Stimulated activated CD4-positive, alpha-beta T cell treated with anti-CD3 and anti-CD28 coated beads, Interleukin-2, amount 100 ng/mL, for 24 hours (primary cell): ENCODE measurements at places on chromosomes 16 and 17.

GRCh38 chr16:27498031-27498825 lies 51.5 kb downstream of the GTF3C1 start:
- no peak for DNase-seq

- no peak for DNase-seq
These were observed 19.0 kb upstream of the MON1B start for GRCh38 chr16:77171745-77172635.

GRCh38 chr16:88941913-88942909 lies 34.8 kb downstream of the CBFA2T3 start:
- peak; percentile 71 for DNase-seq

DNA sequence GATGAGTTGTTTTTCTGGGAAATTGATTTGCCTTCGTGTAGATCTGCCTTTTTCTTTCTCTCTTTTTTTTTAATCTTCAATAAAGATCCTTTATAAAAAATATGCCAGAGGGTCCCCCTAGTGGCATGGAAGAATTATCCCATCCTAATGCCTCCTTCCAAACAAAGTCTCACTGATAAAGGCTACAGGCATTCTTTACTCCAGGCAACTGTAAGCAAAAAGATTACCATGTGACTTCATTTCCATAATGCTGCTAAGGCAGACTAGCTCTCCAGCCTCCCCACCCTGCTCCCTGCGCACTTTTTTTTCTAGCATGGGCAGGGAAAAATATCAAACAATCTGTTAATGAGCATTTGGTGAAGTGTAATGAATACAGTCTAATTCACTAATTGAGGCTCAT lies 220.2 kb upstream of the CDH8 start:
- no peak for DNase-seq

GRCh38 chr17:8474826-8475225 lies 39.1 kb downstream of the NDEL1 start:
- DNase-seq, result no peak

DNA sequence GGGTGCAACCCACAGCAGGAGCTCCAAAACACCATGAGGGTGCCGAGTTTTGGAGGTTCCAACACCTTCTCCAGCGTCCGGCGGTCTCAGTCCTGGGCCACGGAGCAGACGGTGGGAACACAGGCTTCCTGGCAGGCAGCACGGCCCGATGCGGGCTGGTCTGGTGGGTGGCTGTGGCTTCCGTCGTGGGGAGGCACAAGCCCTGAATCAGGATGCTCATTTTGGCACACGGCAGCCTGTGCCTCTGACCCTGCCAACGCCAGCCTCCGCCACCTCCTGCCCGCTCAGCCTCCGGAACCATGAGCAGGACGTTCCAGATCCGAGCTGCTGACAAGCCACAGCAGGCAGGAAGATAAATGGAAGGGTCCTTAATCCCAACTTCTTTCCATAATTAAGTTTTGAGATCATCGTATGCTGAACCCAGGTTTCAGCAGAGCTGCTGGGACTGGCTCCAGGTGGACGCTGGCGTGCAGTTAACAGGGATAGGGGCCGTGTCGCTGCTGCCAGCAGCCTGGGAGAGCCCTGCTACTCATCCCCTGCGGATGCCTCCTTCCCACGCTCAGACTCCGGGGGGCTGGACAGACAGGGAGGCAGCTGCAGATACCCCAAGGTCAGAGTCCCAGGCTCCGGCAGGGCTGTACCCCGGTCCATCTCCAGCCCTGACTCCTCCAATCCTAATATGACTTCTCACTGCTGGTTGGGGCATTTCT lies 136.6 kb downstream of the ENGASE start:
- no peak for DNase-seq

- DNase-seq, result no peak
These were observed 85.8 kb downstream of the ANKRD11 start for GRCh38 chr16:89404561-89404960.

- no peak for DNase-seq
These were observed 29.0 kb downstream of the HELZ start for GRCh38 chr17:67215991-67216421.

DNA sequence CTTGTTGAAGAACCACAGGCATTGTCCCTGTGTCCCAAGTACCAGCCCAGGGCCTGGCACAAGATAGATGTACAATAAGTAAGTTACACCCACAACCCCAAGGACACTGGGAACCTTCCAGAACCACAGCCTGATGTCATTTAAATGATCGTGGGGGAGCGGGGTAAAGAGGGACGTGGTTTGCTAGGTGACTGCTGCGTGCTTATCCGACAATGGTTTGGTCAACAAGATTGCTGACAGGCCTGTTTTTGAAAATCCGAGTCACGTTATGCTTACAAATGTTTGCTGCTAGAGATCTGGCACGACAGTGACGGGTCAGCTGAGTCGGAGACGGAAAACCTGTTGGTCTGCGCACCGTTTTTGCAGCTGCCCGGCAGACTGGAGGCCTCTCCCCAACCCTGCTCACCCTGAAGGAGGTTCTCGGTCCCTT lies 22.8 kb downstream of the COTL1 start:
- no peak for DNase-seq

DNA sequence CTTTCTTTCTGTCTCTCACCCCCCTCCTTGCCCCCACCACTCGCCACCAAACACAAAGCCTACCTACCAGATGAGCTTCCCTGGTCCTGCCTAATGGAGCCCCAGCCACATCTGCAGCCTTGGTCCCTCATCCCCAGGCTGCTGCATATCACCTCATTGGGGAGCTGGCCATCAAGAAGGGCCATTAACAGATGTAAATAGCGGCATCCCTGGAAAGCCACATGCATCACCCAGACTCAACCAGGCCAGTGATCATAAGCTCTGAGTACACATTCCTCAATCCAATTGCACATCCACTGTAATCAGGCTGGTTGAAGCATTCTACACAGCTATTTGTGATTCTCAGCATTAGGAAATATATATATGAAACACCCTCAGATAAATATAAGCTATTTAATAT lies 211.7 kb upstream of the C17orf78 start:
- no peak for DNase-seq

GRCh38 chr17:65588181-65588808 lies 26.8 kb upstream of the AXIN2 start:
- no peak for DNase-seq

DNA sequence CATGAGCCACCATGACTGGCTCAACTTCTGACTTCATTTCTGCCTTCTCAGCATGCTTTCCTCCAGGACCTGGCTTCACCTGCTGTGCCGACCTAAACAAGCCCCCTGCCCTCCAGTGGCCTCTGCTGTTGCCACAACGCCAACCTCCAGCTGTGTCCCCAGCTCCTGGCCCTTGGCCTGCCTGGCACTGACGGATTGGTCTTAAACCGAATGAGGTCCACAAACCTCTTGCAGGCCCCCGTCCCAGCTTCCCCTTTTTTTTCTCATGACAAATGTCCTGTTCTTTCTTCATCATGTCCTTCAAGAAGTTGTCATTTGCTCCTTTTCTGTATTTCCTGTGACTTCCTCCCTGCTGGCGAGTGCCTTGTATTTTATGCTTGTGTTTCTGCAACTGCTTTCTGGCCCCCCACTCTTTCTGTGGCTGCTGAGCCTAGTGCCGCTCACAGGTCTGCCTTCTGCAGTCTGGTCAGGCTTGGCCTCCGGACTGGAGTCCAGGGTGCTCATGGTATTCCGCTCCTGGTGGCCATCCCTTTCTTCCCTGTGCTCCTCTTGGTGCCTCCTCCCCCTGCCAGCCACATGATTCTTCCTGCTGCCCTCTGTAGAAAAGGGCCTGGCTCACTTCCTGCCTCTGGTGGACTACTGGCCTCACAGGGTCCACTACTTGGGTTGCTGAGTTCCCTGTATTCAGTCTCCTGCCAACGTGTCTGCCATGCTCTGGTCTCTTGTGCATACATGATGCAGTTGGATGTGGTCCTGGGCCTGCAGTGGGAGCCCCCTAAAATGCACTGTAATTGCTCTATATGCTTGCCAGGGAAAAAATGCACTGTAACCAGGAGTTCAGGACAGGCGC lies 2.9 kb downstream of the ATP6V0C start:
- DNase-seq, result no peak

DNA sequence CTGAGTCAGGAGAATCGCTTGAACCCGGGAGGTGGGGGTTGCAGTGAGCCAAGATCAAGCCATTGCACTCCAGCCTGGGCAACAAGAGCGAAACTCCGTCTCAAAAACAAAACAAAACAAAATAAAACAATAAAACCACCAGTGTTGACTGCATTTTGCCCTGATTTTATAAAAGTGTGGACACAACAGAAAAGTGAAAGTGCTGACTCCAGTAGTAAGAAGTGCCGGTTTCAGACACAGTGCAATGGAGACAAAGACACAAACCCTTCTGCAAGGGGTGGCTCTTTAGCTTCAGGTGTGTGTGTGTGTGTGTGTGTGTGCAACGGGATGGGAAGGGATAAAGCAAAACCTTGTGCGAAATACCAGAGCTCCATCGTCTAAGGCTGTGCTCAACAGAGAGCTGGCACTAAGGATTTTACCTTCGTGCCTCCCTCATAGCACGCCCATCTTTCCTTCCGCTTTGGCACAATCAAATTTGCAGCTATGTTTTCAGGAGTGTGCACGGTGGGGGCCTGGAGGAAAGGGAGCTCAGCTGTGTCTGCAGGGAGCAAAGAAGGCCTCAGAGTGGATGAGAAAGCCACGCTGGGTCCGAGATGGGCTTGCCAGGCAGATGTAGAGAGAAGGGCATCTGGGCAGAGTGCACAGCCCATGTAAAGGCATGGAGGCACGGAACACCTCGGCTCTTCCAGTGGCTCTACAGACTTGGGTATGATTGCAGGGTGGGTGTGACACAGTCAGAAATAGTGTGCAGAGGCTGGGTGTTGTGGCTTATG lies 15.5 kb downstream of the MXRA7 start:
- no peak for DNase-seq

DNA sequence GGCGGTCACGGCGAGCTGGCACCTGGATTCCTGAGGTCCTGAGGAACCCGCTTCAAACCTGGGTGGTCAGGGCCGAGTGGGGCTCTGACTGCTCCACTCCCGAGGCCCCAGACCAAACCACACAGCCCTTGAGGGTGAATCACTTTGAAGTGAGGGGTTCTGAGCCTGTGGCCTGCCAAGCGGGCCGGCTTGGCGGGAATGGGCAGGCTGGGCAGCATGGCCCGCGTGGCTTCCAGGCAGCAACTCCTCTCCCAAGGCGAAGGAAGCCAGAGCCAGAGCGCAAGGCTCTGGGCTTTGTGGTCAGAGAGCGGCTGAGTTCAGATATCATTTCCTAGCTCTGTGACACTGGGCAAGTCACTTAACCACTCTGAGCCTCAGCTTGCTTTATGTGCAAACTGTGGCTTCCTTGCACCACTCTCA lies 42.7 kb downstream of the CMIP start:
- no peak for DNase-seq

- no peak for DNase-seq
These were observed 2.6 kb downstream of the GPR179 start for GRCh38 chr17:38341035-38341721.

DNA sequence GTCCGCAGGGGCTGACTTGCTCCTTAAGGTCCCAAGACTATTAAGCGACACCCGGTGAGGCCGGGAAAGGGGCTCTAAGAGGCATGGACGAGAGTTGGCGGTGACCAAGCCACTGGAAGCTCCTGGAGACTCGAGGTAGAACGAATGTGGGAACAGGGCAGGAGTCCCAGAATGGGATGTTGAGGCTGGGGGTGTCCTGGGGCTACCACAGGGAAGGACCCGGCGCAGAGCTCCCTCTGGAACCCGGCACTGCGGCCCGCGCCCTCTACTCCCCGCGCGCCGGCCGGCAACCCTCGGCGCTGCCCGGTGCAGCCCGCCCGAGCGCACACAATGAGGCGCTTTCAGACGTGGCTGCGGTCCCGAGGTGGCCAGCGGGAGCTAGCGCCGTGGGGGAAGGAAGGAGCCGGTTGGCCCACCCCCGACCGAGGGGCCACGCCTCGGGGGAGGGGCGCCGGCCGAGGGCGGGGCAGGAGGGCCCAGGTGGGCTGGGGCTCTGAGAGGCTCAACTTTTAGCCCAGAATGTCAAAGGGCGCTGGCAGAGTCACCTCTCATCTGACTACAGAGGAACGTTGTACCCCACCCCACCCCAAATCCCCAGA lies at the start of gene CHST6:
Gene CHST6 (minus strand): TSS at position 366 of the 599 bp plus-strand sequence. CDS start 15,613 bp downstream, outside the sequence.
- DNase-seq, result peak; percentile 45

GRCh38 chr17:39659279-39660010 lies 5.7 kb upstream of the TCAP start:
- no peak for DNase-seq

DNA sequence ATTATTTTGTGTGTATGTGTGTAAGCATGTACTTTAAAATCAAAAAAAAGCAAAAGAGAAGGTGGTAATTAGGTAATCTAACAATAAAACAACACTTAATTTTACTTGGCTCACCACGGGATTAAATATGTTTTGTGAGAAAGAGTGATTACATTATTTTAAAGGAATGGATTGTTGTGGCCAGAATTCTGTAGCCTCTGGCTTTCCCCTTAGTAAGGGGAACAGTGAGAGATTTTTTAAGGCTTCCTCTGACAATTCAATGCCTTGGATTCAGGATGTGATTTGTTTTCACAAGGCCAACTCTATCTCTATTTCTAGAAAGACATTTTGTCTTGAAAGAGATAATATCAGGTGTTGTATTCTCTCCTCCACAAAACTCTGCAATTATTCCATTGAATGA lies 560.3 kb upstream of the CDH8 start:
- DNase-seq, result no peak

DNA sequence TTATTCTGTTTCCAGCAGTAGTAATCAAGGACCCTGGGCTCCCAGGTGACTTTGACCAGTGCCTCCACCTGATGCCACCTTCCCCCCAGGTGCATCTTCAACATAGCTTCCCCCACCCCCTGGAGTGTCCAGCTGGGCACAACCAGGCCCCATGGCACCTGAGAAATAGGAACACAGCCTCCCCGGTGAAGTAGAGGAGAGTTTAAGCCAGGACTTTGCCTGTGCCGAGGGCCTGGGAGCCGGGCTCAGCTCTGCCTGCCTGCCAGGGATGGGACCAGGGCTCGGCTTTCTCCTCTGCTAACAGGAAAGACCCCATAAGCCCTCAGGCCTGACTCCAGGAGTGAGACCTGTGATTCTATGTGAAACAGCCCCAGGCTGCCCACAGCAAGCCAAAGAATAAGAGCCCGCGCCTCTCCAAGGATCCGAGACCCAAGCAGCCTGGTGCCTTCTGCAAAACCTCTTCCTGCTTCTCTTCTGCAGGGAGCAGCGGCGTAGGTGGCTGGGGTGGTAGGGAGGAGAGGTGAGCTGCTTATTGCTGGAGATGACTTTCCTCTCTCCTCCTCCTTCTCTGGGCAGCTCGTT lies 16.4 kb upstream of the RBFOX3 start:
- DNase-seq, result no peak

- DNase-seq, result no peak
These were observed 17.8 kb upstream of the TNS4 start for GRCh38 chr17:40519089-40519775.
